DMS 273 treated with DMSO at 0.1 percent for 48 hours (cell line): ENCODE measurements at places on chromosomes 6 and 20.

GRCh38 chr6:11767458-11767857, 11.1 kb downstream of the ADTRP start:
- no peak for DNase-seq

- DNase-seq, result no peak
Observed at GRCh38 chr6:161532536-161532935, 258.7 kb upstream of the AGPAT4 start.

DNA sequence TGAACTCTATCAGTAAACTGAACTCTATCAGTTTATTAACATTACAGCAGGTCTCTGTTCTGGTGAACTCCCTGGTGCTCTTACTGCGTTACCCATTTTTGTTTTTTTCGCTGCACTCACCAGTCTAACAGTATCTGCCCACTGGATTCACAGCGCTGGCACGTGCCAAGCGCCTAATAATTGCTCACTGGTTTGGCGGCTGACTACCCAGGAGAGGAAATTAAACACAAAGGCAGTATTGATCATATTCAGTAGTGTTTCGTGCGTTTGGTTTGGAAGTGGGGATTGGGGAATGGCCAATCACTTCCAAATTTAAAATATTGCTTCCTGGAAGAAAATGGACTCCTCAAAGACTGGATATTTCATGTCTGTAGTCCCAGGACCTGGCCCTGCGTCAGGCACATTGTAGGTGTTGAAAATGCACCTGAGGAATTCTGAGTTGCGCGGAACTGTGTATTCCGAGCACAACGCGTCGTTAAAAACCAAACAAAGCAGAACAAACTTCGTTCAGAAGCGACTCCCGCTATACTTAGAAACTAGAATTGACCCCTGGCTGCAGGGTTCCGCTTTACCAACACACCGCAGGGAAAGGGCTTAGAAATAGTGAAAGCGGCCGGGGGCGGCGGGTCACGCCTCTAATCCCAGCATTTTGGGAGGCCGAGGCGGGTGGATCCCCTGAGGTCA, 1.1 kb upstream of the RPS12 start:
- DNase-seq, result no peak

- DNase-seq, result no peak
Observed at GRCh38 chr6:149473080-149474052, 11.4 kb downstream of the ZC3H12D start.

DNA sequence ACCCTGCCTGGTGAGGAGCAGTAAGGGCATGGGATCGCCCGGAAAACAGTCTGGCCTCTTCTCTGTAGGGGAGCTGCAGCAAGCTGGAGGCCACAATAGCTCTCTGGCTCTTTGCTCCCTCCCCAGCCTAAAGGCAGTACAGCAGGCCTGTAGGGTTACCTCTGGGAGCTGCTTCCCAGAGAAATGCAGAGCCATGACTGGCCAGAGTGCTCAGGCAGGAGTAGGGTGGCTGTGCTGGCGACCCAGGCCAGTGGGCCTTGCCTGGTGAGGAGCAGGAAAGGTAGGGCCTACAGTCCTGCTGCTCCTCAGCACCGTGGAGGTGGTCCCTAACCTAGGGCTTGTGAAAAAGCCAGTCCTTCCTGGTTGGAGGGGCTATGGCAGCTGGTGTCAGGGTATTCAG, 129.9 kb upstream of the CHD6 start:
- DNase-seq, result no peak

DNA sequence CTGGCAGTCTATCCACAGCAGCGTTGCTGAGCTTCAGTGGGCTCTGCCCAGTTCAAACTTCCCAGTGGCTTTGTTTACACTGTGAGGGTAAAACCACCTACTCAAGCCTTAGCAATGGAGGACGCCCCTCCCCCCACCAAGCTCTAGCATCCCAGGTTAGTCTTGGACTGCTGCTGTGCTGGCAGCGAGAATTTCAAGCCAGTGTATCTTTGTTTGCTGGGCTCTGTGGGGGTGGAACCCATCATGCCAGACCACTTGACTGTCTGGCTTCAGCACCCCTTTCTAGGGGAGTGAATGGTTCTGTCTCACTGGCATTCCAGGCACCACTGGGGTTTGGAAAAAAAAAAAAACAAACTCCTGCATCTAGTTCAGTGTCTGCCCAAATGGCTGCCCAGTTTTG, 249.7 kb upstream of the SYNCRIP start:
- no peak for DNase-seq
